ENCODE measurements at places on chromosomes 12 and 14.

DNA sequence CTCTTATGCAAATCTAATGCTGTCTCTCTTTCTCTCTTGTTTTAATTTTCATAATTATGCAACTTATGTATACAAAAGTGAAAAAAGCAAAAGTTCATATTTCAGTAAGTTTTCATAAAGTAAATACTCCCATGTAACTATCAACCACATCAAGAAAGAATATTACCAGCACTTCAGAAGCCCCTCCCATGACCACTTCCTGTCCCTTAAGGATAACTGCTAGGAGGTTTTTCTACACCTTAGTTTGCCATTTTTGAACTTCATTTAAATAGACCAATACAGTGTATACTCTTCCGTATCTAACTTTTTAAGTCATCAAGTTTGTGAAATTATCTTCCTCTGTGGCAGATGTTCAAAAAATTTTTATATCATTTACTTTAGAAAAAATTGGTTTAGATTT lies 547 bp upstream of the OR4K15 start:
- no peak for DNase-seq

DNA sequence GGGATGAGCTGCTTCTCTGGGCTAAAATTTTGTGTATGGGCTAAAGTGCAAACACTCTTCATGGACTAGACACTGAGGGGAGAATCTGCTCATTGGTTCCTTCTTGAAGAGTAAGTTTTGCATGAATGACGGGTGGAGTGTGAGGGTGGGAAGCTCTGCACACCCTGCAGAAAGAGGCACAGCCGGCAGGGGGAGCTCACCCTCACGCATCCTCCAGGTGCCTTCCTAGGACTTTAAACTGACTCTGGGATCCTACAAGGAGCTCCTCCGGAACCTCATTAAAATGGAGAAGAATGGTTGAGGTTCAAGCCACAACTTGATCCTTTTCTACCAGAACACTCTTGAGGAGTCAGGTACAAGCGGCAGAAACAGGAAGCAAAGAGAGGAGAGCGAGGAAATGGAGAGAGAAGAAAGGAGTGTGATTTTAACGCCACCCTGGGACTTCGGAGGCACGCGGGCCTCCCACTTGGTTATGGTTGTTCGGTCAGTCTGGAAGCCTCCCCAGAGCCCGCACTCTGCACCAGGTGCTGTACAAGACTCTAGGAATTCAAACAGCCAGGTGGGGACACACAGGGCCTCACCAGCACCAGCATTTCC lies 87.5 kb downstream of the SETD3 start:
- peak; percentile 31 for DNase-seq

DNA sequence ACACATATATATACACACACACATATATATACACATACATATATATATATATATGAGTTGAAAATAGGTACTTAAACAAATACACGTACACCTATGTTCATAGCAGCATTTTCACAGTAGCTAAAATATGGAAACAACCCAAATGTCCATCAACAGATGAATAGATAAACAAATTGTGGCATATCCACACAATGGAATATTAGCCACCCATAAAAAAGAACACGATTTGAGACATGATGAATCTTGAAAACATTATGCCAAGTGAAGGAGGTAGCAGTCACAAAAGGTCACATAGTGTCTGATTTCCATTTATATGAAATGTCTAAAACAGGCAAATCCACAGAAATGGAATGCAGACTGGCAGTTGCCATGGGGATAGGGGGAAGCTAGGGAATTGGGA lies 276.3 kb downstream of the KSR2 start:
- DNase-seq, result no peak

DNA sequence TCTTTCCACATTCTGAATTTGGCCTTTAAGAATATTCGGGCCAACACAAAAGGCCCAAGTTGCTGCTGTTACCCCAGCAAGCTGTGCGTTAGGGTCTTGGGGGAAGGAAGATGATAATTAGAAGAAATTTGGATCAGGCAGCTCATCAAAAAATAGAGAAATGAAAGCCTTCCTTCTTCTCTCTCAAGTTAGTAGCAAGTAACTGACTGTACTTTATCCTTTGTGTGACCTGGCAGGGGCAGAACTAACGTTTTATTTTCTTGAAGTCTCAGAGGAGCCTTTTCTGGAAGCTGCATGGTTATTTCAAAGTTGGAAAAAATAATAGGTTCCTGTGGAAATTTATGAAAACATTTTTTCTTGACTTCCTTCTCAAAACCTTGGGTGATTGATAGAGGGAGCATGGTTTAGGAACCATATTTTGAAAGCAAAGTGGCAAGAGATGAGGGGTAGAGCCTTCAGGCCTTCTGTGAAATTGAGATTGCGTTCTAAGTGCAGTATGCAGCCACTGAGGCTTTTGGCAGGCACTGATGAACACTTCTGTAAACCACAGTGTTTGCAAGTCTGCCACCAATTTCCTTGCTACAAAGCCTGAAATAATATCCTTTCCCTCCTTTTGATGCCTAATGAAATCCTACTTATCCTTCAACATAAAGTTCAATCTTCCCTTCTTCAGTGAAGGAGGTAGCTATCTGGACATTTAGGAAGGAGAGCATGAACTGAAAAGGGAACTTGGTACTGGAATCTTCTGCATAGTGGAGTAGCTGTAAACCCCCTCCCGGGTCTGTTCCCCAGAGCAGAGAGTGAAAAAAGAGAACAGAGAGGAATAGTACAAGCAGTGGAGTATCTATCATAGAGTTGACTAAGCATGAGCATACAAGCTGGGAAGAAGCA lies 123.2 kb downstream of the FGD4 start:
- DNase-seq, result no peak

DNA sequence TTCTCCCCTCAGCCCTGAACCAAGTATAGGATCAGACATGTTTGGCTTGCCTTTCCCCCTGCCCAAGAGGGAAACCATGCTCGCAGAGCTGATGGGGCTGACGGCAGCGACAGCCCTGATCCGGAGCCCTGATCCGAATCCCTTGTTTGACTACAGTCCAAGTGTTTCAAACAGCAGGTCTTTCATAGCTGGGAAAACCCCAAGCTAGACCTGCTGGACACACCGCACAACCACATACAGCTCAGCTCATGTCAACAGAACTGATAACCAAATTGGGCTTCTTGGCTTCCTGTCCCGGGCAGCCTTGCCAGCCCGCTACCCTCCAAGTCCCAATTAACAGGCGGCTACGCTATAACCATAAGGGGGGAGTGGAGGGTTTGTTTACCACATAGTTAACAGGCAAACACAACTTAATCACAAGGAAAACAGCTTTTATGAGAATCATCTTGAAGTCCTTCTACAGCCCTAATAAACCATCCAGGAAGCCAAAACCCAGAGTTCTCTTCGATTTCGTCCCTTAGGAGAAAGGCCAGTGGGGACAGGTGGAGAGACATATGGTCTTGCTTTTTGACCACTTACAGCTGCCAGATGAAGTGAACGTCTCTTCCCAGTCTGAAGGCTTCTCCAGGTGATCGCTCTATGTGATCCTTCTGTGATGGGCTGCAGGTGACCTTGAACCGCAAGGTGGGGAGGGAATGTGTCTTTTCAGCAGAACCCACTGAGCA lies 64.5 kb upstream of the MANSC4 start:
- no peak for DNase-seq

GRCh38 chr12:63068857-63069442 lies 82.1 kb downstream of the AVPR1A start:
- DNase-seq, result no peak

- no peak for DNase-seq
Measured at GRCh38 chr14:66624336-66624937, 116.5 kb downstream of the GPHN start.

DNA sequence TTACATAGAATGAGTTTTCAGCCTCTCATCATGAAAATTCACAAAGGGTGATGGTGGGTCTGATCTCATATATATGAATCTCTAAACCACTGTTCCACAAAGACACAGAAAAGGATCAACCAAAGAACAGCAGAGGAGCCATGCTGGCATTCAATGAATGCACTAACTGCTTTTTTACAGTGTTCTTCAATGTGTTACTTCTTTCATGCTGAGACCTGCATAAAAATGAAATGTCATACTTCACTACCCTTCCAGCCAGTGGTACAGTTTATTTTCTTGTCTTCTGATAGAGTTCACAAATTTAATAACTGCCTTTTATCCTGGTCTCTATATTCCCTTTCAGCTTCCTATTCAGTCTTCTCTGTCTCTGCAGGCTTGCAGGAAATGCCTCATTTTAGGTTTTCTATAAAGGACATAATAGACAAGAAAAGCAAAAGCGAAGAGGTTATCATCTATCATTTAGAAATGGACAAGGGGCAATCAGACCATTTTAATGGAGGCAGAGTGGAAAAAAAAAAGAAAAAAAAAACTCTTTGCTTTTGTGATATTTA lies 836.7 kb upstream of the FOXG1 start:
- no peak for DNase-seq

DNA sequence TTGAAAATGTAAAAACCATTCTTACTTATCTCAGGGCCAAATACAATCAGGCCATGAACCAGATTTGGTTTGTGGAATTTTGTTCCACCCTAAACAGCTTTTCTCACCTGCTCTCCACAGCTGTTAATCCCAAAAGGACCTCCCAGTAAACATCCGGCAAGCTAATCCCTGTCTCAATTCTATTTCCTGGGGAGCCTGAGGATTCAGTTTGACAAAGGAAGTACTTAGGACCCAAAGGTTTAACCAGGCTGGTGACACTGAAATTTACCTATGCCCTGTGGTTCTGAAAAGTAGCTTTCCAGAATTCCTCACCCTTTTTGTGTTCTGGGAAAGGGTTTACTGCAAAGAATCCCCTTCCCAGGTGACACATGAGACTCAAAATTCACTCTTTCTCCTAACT lies 15.0 kb downstream of the CAPZA3 start:
- DNase-seq, result no peak

DNA sequence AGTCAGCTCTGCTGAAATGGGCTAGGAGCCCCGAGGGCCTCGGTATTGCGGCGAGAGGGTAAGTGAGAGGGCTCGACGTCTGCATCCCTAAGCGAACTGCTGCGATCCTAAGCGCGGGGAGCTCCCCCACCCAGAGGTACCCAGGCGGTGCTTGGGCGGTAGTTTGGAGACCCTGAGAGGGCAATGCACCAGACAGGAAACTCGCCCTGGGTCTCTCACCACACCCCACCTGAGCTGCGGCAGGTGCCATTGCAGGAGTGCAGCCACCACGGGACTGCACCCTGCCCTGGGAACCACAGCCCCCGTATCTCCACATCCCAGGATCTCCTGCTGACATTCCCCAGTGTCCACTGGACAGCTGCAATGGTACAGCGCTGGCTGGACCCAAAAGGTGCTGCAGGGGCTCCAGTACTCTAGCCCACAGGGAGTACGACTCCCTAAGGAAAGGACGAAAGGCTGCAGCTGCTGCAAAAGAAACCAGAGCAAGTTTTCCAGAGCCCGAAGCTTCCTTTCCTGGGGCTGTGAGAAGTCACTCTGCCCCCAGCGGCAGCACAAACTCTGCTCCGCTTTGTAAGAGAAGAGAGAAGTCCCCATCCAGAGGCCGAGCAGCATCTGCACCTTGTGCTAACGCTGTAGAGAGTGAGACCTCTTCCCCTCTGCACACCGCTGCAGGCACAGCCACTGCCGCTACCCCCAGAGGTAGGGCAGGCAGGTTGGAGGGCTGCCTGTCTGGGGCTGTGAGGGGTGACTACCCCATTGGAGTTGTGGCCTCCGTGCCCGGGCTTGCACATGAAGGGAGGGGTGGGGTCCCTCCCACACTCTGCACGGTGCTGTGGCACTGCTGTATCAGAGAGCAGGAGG lies 31.1 kb upstream of the MON2 start:
- DNase-seq, result peak; percentile 25

DNA sequence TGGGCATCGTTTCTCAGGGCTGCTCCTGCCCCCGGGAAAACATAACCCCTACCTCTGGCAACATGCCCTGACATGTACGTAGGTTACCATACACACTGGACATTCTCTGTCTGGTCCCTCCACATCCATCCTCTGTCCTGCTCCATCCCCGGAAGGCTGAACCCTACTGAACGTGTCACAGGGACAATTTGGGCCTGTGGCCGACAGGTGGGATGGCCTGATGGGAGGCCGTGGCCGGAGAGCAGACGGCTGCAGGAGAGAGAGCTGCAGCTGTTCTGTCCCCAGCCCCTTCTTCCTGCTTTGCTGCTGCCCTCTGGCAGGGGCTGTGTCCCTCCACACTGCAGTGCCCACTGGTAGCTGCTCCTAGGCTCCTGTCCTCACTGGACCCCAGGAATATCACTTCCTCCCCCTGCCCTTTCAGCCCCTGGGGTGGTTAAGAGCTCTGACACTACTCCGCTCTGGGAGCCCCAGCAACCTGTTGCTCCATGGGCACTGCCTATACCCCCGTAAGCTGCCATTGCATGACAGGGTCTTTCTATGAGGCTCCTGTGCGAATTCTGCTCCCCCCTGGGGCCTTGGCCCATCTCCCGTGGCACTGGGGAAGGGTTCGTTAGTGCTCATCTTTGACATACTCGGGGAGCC lies 125.6 kb downstream of the RBM19 start:
- DNase-seq, result no peak

DNA sequence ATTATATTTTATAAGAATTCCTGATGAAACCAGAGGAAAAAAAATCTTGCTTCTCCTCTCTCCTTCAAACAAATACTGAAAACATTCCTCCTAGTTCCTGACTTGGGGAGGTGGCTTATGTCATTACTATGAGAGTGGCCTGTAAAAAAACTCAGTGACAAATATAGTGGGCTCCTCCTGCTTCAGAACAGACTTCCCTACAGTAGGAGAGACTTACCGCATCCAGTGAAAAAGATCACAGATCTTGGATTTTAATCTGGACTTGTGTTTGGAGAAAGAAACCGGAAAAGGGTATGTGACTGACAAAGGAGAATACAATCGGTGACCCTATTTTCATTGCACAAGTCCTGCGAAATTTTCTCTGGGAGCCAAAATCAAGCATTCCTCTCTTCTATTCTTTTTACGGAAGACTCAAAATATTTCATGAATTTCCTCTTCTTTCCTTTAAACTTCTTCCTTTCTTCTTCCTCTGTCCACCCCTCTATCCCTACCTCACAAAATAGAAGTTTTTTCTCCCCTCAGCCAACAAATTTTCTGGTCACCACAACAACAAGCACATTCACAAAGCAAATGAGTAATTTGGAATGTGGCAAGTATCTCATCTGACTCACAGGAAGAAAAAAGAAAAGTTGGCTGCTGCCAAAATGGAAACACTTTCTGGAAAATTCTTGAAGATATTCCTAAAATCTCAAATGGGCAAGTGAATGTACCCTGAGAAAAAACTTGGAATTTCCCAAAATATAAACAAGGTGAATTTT lies 185.1 kb upstream of the CDKN3 start:
- no peak for DNase-seq

GRCh38 chr12:94710933-94711332 lies 60.6 kb upstream of the TMCC3 start:
- no peak for DNase-seq

DNA sequence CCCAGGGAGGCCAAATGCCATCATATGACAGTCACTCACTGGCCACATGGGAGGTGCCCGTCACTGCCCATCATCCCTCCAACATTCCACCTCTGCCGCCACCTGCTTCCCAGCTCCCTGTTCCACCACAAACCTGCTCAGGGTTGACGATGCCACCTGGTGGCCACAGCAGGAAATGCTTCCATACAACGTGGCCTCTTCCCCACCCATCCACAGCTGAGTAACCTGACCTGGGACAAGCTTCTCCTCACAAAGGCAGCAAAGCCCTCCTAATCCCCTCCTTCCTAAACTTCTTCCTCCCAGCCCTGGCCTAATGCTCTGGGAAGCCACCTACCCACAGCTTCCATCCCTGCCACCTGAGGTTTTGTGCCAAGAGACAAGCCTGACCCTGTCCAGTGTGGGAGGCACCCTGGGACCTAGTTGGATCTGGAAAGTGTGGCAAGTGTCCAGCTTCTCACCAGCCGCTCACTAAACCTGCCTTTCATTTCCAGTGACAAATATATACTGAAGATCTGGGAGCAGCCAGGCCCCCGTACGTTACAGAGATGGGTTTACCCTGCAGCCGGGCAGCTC lies 4.3 kb downstream of the DEGS2 start:
- DNase-seq, result no peak
